Aorta (tissue), 5 donors: ENCODE measurements at places on chromosomes 2 and 18. TPM values are rescaled to one million over a fixed set of nuclear protein-coding genes. Genes with fewer than 3 reads are reported as not detected.

LOXHD1 gene
- total RNA-seq, result 1.0 TPM

- H3K27me3 ChIP-seq, result no peaks in the 10 kb centered on the region
- H3K4me3 ChIP-seq, result no peak overlapping the region
- H3K36me3 ChIP-seq, result no peaks in the 10 kb centered on the region
These were observed 550.8 kb upstream of the TNP1 start for GRCh38 chr2:217410681-217410960.

- no peaks in the 10 kb centered on the region for H3K27me3 ChIP-seq
- DNase-seq, result no peak
- H3K36me3 ChIP-seq, result no peaks in the 10 kb centered on the region
These were observed 294.5 kb downstream of the CCDC178 start for GRCh38 chr18:33146014-33146413.

DNA sequence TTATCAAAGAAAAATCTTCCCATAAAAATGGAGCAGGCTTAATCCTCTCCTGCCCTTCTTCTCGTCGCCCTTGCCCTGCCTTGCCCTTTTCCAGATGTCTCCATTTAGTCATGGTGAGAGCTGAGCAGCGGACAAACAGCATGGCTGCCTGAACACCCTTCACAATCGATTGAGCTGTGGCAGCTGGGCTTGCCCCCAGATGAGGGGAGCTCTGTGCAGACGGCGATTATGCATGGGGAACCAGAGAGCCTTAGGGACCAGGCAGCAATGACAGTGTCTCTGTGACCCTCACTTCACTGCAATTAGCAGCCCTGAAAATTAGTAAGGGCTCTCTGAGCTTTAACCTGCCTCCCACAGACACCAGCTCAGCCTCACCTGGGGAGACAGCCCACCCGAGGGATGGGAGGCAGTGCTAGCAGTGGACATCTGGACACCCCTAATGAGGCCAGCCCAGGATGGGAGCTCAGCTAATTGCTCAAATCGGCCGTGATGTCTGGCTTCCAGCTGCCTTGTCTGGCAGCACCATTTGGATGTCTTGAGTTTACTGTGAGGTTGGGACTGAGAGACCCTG lies 365.7 kb downstream of the TNS1 start:
- DNase-seq, result no peak
- H3K27ac ChIP-seq, result no peak overlapping the region
- no peak overlapping the region for H3K4me3 ChIP-seq
- no peaks in the 10 kb centered on the region for H3K36me3 ChIP-seq

SH2D6 gene
- total RNA-seq, result not detected

COLEC11 gene
- 1.7 TPM for total RNA-seq

- no peaks in the 10 kb centered on the region for H3K27me3 ChIP-seq
- H3K36me3 ChIP-seq, result no peaks in the 10 kb centered on the region
- no peak for DNase-seq
- H3K4me1 ChIP-seq, result no peaks in the 10 kb centered on the region
These were observed 56.4 kb downstream of the FAM168B start for GRCh38 chr2:131036696-131037397.

GRCh38 chr18:24631243-24632025 lies 171.0 kb downstream of the HRH4 start:
- H3K4me3 ChIP-seq, result no peak overlapping the region
- H3K4me1 ChIP-seq, result peaks cover 2% of the 10 kb centered on the region
- no peaks in the 10 kb centered on the region for H3K36me3 ChIP-seq
- no peaks in the 10 kb centered on the region for H3K27me3 ChIP-seq
- no peak for DNase-seq
- no peak overlapping the region for H3K27ac ChIP-seq

DNA sequence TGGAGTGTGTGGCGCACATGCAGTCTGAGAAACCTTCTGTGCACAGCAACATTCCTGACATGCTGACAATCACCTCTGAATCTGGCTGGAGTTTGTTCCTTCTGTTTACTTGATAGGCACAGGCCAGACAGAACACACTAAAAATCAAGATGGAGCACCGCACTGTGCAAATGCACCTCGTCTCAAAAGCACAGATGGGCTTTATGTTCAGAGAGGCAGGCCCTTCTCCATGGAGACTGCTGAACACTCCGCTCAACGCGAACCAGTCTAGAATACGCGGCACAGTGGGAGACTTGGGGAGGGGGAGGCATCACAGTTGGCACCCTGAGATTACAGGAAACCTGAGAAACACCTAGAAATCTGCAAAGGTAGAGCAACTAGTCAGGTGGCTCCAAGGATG lies 58.4 kb upstream of the DNMT3A start:
- no peaks in the 10 kb centered on the region for H3K4me1 ChIP-seq
- no peak for DNase-seq
- no peak overlapping the region for H3K4me3 ChIP-seq
- no peaks in the 10 kb centered on the region for H3K27me3 ChIP-seq
- H3K27ac ChIP-seq, result no peak overlapping the region
- no peaks in the 10 kb centered on the region for H3K36me3 ChIP-seq

- no peaks in the 10 kb centered on the region for H3K36me3 ChIP-seq
- H3K27me3 ChIP-seq, result no peaks in the 10 kb centered on the region
- H3K4me3 ChIP-seq, result no peak overlapping the region
- no peaks in the 10 kb centered on the region for H3K4me1 ChIP-seq
- no peak for DNase-seq
These were observed 2.4 kb downstream of the EVX2 start for GRCh38 chr2:176081376-176081836.

LRATD1 gene
- 2.1 TPM for total RNA-seq

BMP10 gene
- not detected for total RNA-seq

- no peaks in the 10 kb centered on the region for H3K36me3 ChIP-seq
- H3K4me3 ChIP-seq, result no peak overlapping the region
- no peak for DNase-seq
- no peaks in the 10 kb centered on the region for H3K4me1 ChIP-seq
These were observed 16.9 kb upstream of the KCNG3 start for GRCh38 chr2:42510608-42511243.

DNA sequence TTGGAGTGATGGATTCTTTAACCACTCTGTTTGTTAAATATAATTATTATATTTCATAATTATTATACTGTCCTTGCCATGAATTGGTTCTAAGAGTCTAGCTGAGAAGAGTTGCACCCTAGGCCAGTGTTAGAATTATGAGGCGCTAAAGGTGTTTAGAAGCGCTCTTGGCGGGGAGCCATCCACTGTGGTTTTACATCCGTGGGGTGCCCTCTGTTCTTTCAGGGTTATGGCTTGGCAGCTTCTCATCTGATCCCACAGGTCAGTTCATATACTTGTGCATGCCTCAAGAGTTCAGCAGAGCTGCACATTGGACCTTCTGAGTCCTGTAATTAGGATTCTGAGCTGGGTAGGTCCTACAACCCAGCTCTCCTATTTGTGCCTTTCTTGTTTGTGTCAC lies 9.1 kb downstream of the ASAP2 start:
- peaks cover 7% of the 10 kb centered on the region for H3K4me1 ChIP-seq
- no peaks in the 10 kb centered on the region for H3K36me3 ChIP-seq
- H3K27ac ChIP-seq, result no peak overlapping the region
- H3K27me3 ChIP-seq, result no peaks in the 10 kb centered on the region
- no peak overlapping the region for H3K4me3 ChIP-seq

DNA sequence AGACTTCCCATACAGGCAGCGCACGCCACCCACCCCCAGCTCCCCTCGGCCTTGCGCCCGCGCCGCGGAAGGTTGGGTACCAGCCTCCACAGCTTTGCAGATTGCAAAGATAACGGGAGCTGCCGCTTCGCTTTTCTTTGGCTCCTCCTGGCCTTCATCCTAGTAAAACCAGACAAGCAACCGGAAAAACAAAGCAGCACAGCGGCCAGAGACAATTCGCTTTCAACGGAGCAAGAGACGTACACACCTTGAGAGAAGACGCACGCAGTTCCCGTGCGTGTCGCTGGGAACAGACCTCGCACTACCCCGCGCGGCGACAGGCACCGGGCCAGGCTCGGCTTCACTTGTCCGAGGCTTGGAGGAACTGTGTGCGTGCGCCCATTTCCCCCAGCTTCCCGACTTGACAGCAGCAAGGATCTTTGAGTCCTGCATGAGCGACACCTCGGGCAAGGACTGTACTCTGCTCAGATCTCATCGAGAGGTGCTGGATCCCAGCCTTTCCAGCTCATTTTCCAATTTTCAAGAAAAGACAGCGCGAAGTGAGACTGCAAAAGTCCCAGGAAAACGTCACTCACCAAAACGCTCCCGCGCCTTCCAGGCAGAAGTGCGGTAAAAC lies 964 bp downstream of the ZBTB7C start:
- no peaks in the 10 kb centered on the region for H3K4me1 ChIP-seq
- peak; percentile 81 for DNase-seq
- no peak overlapping the region for H3K27ac ChIP-seq
- H3K36me3 ChIP-seq, result no peaks in the 10 kb centered on the region
- H3K27me3 ChIP-seq, result no peaks in the 10 kb centered on the region

- no peaks in the 10 kb centered on the region for H3K27me3 ChIP-seq
- H3K4me1 ChIP-seq, result no peaks in the 10 kb centered on the region
- no peak overlapping the region for H3K27ac ChIP-seq
- no peak for DNase-seq
These were observed 93.2 kb downstream of the ADD2 start for GRCh38 chr2:70674636-70675430.

TANC1 gene
- total RNA-seq, result 58.3 TPM

DNA sequence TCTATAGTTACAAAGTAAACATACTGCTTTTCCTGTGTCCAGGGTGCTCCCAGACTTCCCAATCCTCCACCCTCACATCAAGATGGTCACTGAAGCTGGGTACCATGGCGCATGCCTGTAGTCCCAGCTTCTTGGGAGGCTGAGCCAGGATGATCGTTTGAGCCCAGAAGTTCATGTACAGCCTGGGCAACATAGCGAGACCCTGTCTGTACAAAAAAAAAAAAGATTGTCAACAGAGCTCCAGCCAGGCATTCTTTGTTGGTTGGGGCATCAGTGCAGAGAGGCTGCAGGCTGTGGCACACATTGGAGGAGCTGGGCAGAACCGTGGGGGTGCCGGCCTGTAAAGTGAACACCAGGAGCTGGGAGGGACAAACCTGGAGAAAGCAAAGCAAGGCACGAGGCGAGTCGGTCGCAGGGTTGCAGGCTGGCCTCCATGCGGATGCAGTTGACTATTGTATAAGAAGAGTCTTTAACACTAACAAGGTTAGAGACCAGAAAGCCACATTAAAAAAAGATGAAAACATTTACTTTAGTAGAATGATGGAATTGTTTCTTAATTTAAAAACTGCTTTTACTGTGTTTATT lies 51.8 kb downstream of the ACOXL start:
- H3K4me1 ChIP-seq, result no peaks in the 10 kb centered on the region
- H3K27me3 ChIP-seq, result no peaks in the 10 kb centered on the region
- H3K4me3 ChIP-seq, result no peak overlapping the region
- no peak for DNase-seq
- no peak overlapping the region for H3K27ac ChIP-seq

GRCh38 chr2:19505199-19506136 lies 147.0 kb upstream of the OSR1 start:
- no peak for DNase-seq
- no peaks in the 10 kb centered on the region for H3K36me3 ChIP-seq
- H3K27me3 ChIP-seq, result no peaks in the 10 kb centered on the region
- H3K4me3 ChIP-seq, result no peak overlapping the region
- H3K27ac ChIP-seq, result no peak overlapping the region
